Hepatocyte (in vitro differentiated cells): ENCODE measurements at places on chromosomes 3 and 15. TPM values are rescaled to one million over a fixed set of nuclear protein-coding genes. Genes with fewer than 3 reads are reported as not detected.

GASK1A gene
- 2.1 and 2.4 TPM in 2 replicates for total RNA-seq

CCDC33 gene
- total RNA-seq = 0.32 and 0.63 TPM in 2 replicates

BFSP2 gene
- total RNA-seq = not detected in 2 replicates

UNC13C gene
- total RNA-seq = 10.3 and 10.9 TPM in 2 replicates

MKRN3 gene
- total RNA-seq = 0.57 TPM in 1 of 2 replicates, not detected in the other

CELF6 gene
- total RNA-seq = 1.1 and 2.4 TPM in 2 replicates

NEIL1 gene
- 21.1 and 27.6 TPM in 2 replicates for total RNA-seq

ADAMTS7 gene
- total RNA-seq = 9.9 and 14.7 TPM in 2 replicates

GP9 gene
- total RNA-seq = not detected in 2 replicates

- no peak for DNase-seq
- H3K27me3 ChIP-seq = no peaks in the 10 kb centered on the region
- no peak overlapping the region for H3K27ac ChIP-seq
- H3K4me3 ChIP-seq = no peak overlapping the region
Measured at GRCh38 chr3:178288074-178288473, 248.2 kb upstream of the KCNMB2 start.

DNA sequence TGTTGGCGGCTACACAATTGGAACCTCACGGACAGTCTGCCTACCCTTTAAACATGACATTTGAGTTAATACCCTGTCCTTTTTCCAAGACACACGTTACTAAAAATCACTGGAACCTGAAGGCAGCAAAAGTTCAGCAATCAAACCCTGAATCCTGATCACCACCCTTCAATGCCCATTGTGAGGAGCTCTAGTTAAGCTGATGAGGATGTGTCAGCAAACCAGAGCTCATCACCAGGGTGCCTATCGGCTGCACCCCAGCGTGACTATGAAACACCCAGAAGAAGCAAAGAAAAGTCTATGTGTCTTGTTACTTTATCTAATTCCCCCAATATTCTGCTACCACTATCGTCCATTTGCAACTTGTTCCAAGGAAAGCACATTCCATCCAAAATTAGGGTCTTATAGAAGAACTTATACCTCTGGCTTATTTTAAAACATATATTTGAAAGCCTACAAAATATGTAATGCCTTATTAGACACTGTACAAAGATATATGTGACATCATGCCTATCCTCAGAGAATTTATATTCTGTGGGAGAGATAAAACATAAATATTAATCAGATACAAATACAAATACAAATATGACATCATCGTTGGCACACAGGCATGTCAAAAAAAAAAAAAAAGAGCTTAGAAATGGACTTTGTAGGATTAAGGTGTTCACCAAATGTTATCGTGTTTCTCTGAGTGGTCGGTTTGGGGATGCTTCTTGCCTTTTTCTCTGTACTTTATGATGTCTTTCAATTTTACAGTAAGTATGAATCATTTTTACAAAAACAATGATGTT lies 219.7 kb upstream of the SETMAR start:
- H3K27me3 ChIP-seq = no peaks in the 10 kb centered on the region
- no peak overlapping the region for H3K4me3 ChIP-seq
- no peak for DNase-seq
- no peaks in the 10 kb centered on the region for H3K36me3 ChIP-seq
- peaks cover 19% of the 10 kb centered on the region for H3K4me1 ChIP-seq
- H3K27ac ChIP-seq = no peak overlapping the region

DNA sequence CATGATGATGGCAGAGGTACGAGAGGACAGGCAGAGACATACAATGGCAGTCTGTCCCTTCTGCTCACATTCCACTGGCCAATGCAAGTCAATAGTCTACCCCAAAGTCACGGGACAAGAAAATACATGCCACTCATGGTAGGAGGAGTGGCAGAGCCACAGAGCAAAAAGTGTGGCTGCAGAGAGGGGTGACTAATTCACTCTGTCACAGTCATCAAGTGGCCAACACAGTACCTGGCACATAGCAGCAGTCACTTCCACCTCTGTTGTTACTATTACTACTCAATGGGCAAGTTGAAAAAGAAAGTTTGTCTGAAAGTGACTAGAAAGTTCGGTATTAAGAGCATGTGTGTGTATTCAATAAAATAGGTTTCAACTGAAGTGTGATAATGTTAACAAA lies 91.4 kb downstream of the SMAD3 start:
- H3K27me3 ChIP-seq = no peaks in the 10 kb centered on the region
- H3K4me3 ChIP-seq = no peak overlapping the region
- H3K36me3 ChIP-seq = no peaks in the 10 kb centered on the region
- H3K27ac ChIP-seq = no peak overlapping the region

GRCh38 chr15:89035150-89035549 lies 53.1 kb upstream of the ABHD2 start:
- no peaks in the 10 kb centered on the region for H3K4me1 ChIP-seq
- H3K4me3 ChIP-seq = no peak overlapping the region
- DNase-seq = no peak
- H3K27me3 ChIP-seq = no peaks in the 10 kb centered on the region
- H3K36me3 ChIP-seq = no peaks in the 10 kb centered on the region
- H3K27ac ChIP-seq = no peak overlapping the region

GRCh38 chr15:92677999-92678398 lies 22.4 kb upstream of the FAM174B start:
- H3K27me3 ChIP-seq = no peaks in the 10 kb centered on the region
- no peak overlapping the region for H3K4me3 ChIP-seq
- H3K36me3 ChIP-seq = no peaks in the 10 kb centered on the region
- no peak overlapping the region for H3K27ac ChIP-seq
- DNase-seq = peak; percentile 19

DNA sequence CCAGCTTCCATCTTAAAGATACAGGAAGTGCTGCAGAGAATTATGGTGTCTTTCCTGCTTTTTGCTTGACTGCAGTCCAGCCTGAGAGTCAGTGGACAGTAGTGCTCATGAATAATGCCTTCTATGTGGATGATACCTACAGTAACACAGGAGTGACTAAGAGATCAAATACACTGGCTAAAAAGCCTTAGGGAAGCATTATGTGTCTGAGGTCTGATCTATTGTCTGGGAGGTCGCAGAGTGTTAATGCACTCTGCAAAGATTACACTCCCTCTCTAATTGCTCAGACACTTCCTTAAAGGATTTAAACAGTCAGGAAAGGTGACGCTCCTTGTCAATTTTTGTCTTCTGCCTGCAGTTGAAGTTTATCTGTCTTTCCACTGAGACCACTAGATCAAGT lies 183.6 kb downstream of the MCTP2 start:
- no peak for DNase-seq
- no peak overlapping the region for H3K27ac ChIP-seq
- H3K4me1 ChIP-seq = peaks cover 22% of the 10 kb centered on the region
- no peaks in the 10 kb centered on the region for H3K27me3 ChIP-seq
- no peak overlapping the region for H3K4me3 ChIP-seq

GRCh38 chr3:62035402-62036057 lies 337.8 kb downstream of the FEZF2 start:
- no peaks in the 10 kb centered on the region for H3K27me3 ChIP-seq
- no peaks in the 10 kb centered on the region for H3K36me3 ChIP-seq
- DNase-seq = no peak
- no peaks in the 10 kb centered on the region for H3K4me1 ChIP-seq
- no peak overlapping the region for H3K27ac ChIP-seq

DNA sequence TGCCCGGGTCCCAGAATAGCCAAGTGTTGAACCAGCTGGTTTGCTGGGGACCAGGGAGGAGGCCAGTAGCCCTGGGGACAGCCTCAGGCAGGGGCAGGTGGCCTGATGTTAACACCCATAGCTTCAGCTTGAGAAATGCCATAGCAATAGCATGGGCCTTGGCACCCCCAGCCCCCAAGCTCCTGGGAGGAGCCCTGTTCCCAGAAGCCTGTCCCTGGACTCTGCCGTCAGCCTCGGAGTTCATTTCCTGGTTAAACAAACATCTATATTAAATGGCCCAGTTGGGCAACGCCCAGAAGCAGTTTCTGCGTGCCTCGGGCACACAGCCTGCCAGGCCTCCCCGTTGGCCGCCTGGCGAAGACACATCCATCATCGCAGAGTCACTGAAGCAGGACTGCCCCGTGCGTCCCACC lies 58.2 kb downstream of the FGD5 start:
- no peaks in the 10 kb centered on the region for H3K4me1 ChIP-seq
- H3K36me3 ChIP-seq = no peaks in the 10 kb centered on the region
- peak; percentile 39 for DNase-seq
- no peaks in the 10 kb centered on the region for H3K27me3 ChIP-seq

GRCh38 chr3:9837701-9838582 lies 5.9 kb downstream of the RPUSD3 start:
- no peaks in the 10 kb centered on the region for H3K27me3 ChIP-seq
- DNase-seq = no peak

GRCh38 chr15:82900511-82901060 lies 51.9 kb downstream of the HOMER2 start:
- no peak overlapping the region for H3K27ac ChIP-seq
- no peak for DNase-seq
- H3K27me3 ChIP-seq = no peaks in the 10 kb centered on the region
- H3K4me1 ChIP-seq = peaks cover 6% of the 10 kb centered on the region
- H3K4me3 ChIP-seq = no peak overlapping the region

DNA sequence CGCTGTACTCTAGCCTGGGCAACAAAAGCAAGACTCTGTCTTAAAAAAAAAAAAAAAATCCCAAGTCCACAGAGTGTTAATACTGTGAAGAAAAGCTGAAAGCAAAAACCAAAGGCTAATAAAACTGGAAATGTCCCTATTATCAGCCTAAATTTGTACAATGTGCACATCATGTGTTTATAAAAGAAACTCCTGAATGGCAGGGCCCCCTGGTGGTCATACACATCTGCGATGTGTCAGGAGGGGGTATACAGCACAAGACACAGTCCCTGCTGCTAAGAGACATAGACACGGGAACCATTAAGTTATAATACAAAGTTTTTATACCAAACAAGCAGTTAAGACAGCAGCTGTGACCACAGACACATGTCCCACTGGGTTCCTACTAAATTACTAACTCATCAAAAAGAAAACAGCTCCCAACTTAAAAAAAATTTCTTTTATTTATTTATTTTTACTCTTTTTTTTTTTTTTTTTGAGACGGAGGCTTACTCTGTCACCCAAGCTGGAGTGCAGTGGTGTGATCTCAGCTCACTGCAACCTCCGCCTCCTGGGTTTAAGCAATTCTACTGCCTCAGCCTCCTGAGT lies 31.0 kb downstream of the IDH2 start:
- peaks cover 13% of the 10 kb centered on the region for H3K4me1 ChIP-seq
- peak; percentile 90 for DNase-seq
- H3K27me3 ChIP-seq = no peaks in the 10 kb centered on the region
- H3K4me3 ChIP-seq = no peak overlapping the region

DNA sequence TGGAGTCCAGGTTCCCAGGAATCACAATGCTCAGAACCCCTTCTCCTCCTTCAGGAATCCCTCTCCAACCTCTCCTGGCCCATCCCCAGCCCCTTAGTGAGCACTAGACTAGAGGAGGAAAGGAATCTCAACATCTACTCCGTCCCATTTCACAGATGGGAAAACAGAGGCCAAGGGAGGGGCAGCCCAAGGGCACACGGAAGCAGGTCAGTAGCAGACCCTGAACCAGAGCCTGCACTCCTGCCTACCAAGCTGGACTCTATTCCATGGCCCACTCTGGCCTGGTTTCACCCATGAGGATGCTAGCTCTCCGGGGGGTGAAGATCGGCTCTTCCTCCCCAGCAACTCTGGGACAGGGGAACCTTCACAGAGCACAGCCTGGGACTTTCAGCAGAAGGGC lies 14.3 kb downstream of the SEMA7A start:
- H3K4me1 ChIP-seq = peaks cover 14% of the 10 kb centered on the region
- DNase-seq = no peak
- H3K27me3 ChIP-seq = no peaks in the 10 kb centered on the region
- no peaks in the 10 kb centered on the region for H3K36me3 ChIP-seq

GRCh38 chr3:180755556-180755955 lies 76.3 kb upstream of the CCDC39 start:
- no peaks in the 10 kb centered on the region for H3K36me3 ChIP-seq
- no peaks in the 10 kb centered on the region for H3K4me1 ChIP-seq
- H3K4me3 ChIP-seq = no peak overlapping the region
- DNase-seq = no peak
- no peaks in the 10 kb centered on the region for H3K27me3 ChIP-seq
- H3K27ac ChIP-seq = no peak overlapping the region

- H3K4me1 ChIP-seq = peaks cover 27% of the 10 kb centered on the region
- no peaks in the 10 kb centered on the region for H3K36me3 ChIP-seq
- no peak overlapping the region for H3K4me3 ChIP-seq
- peak overlapping the region; percentile 19 for H3K27ac ChIP-seq
Measured at GRCh38 chr3:158777161-158777873, 24.5 kb upstream of the MFSD1 start.

DNA sequence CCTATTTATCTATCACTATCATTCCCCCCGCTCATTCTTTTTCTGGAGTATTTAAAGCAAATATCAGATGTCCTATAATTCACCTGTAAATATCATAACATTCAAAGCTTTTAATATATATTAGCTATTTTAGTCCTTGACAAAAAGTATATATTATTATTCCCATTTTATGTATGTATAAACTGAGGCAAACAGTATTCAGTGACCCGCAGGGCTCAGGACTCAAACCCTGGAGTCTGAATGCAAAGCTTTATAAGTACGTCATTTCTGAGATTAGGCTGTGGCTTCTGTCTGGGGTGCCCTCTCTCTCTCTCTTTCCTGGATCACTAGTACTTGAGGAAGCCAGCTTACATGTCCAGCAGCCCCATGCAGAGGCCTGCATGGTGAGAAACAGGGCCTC lies 20.4 kb upstream of the PDCD6IP start:
- H3K27ac ChIP-seq = no peak overlapping the region
- no peaks in the 10 kb centered on the region for H3K4me1 ChIP-seq
- H3K27me3 ChIP-seq = no peaks in the 10 kb centered on the region
- DNase-seq = no peak
- no peaks in the 10 kb centered on the region for H3K36me3 ChIP-seq
- no peak overlapping the region for H3K4me3 ChIP-seq

DNA sequence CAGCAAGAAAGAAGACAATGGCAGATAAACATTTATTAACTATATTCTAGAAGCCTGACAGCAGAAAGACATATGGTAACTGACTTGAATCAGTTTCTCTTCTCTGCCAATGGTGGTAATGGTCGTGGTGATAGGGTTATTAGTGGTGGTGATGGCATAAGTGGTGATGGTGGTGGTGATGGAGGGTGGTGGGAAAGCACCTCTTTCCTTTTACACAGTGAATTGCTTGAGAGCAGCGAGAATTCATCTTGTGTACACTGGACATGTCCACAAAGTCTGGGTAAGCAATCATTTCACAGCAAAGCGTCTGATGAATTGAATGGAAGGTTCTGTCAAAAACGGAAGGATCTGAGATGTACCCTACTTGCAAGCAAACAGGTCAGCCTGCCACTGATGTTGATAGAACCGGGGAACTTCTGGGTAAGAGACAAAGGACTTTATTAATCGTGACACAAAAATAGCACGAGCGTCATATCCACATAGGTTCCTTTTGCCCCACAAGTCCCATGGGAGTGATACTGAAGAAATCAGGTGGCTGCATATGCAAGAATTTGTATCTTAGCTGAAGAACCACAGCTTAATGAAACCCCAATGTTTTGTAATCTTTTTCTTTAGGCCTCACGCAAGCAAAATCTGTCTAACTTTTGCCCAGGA lies 23.5 kb upstream of the TBC1D5 start:
- H3K27ac ChIP-seq = no peak overlapping the region
- H3K36me3 ChIP-seq = no peaks in the 10 kb centered on the region
- H3K4me1 ChIP-seq = no peaks in the 10 kb centered on the region
- no peak overlapping the region for H3K4me3 ChIP-seq
- no peak for DNase-seq
- no peaks in the 10 kb centered on the region for H3K27me3 ChIP-seq
